ENCODE measurements at places on chromosomes 16 and 17. TPM values are rescaled to one million over a fixed set of nuclear protein-coding genes. Genes with fewer than 3 reads are reported as not detected.

The KRTAP2-4 gene
- not detected for total RNA-seq

The KRT33B gene
- total RNA-seq = not detected

The TSPOAP1 gene
- total RNA-seq = not detected

The CD79B gene
- not detected for total RNA-seq

The CAMKK1 gene
- total RNA-seq = 4.3 TPM

The C17orf50 gene
- total RNA-seq = not detected

The NOS2 gene
- not detected for total RNA-seq

The CTRB2 gene
- not detected for total RNA-seq

The AIPL1 gene
- not detected for total RNA-seq

The RASD1 gene
- 0.21 TPM for total RNA-seq

The CLEC18B gene
- not detected for total RNA-seq

The SNAI3 gene
- not detected for total RNA-seq

The DYNLRB2 gene
- not detected for total RNA-seq

The SMIM36 gene
- total RNA-seq = not detected

The KRTAP3-2 gene
- not detected for total RNA-seq

Data from MCF 10A (cell line).